ENCODE measurements at places on chromosomes 5 and 9. TPM values are rescaled to one million over a fixed set of nuclear protein-coding genes. Genes with fewer than 3 reads are reported as not detected.

The PCA3 gene
- not detected for total RNA-seq

The KIF4B gene
- not detected for total RNA-seq

The CDK7 gene
- total RNA-seq = 29.4 TPM

The EGR1 gene
- total RNA-seq = 21.5 TPM

The SLC6A7 gene
- total RNA-seq = not detected
